Stimulated activated CD8-positive, alpha-beta memory T cell treated with anti-CD3 and anti-CD28 coated beads, Interleukin-2, amount 100 ng/mL, for 1 hour (primary cell): ENCODE measurements at places on chromosomes 3 and 15.

DNA sequence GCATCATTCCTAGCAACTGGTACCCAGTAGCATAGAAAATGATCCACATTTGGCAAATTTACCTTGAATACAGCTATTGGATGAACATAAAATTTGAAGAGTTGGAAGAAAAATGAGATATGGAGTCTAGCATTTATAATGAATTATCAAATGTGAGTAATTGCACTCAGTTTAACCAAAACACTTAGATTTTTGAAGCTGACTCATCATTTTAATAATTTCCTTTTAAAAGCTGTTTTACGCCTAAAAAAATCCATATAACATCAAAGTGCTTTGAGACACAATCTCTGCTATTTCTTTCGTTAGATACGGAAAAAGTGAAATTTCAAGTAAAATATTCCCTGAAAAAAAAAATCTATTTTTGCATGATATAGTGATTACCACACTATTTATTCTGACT lies 767.4 kb downstream of the ROBO2 start:
- no peak for DNase-seq

GRCh38 chr3:52202384-52203077 lies 4.6 kb downstream of the ALAS1 start:
- DNase-seq = no peak

DNA sequence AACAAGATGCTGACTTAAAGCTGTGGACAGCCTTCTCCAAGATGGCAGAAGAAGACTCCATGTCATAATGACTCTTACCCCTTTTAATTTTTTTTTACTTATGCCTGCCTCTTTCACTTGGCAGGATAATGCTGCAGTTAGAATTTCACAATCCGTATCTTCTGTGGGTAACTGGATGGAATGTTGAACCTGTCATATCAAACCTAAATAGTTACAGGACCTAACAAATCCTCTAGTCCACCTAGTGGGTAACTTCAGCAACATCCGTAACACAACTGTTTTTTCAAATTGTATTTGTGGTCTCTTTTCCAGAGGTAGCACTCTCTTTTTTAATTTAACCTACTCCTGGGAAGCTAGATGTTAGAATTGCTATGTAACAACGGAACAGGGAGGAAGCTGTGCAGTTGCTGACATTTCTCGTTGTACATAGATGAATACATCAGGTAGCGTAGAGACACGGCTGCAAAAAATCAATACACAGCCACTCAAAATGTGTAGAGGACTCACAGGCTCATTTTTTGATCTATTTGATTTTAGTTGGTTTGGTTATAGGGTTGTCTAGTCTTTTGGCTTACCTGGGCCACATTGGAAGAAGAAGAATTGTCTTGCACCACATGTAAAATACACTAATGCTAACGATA lies 43.9 kb upstream of the TRPM1 start:
- no peak for DNase-seq

- DNase-seq = no peak
Observed at GRCh38 chr3:131038326-131038725, 11.6 kb downstream of the NEK11 start.

- DNase-seq = no peak
Observed at GRCh38 chr15:52193321-52193720, 2.1 kb upstream of the GNB5 start.

DNA sequence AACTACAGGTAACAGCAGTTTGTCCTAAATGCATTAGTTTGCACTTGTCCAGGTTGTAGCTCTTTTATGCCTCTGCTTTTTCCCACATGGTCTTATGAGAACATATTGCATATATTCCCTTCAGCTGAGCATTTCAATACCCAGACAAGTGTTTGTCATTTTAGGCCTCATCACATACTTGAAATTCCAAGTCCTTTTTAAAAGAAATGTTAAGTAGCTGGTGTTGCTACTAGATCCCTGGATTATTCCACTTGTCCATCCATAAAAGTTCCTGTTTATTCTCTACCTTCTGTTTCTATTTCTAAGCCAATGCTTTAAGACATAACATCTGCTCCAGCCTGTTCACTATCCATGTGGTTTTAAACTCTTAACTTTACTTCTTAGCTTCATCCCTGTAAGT lies 128.4 kb downstream of the NECTIN3 start:
- DNase-seq = no peak

DNA sequence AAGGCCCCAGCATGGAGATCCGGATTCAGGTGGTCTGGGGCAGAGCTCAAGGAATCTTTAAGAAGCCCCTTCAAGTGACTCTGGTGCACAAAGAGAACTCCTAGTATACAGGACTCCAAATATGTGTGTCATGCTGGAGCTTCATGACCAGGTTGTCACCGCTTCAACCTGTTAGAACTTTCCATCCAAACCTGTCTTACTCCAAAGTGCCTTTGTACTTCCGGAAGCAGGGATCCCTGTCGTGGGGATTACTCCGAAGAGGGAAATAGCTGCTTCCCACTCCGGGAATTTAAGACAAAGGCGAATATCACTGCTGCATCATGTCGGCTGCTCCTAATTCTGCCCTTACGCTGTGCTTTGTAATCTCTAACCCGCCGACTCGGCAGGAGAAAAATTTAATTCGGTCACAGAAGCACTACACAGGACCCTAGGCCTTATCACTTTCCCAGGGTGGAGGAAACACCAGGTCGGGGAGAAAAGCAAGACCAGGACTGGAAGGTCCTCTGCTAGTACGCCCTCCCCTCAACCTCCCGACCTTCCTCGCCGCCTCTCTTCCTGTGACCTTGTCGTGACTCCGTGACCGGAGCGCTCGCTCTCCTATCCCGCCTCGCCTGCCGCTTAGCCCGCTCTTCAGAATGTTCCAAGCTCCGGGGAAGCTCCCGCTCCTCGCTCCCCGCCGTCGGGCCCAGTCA lies 730 bp downstream of the HIGD1A start:
- DNase-seq = no peak

- DNase-seq = no peak
Observed at GRCh38 chr3:148309390-148310035, 388.2 kb upstream of the AGTR1 start.
